Suprapubic skin (tissue), 4 donors: ENCODE measurements at places on chromosomes 2 and 18. TPM values are rescaled to one million over a fixed set of nuclear protein-coding genes. Genes with fewer than 3 reads are reported as not detected.

Gene DOK1
- total RNA-seq: 3.4 TPM

GRCh38 chr2:126828491-126828890 lies 70.2 kb upstream of the TEX51 start:
- DNase-seq: no peak
- H3K27me3 ChIP-seq: no peaks in the 10 kb centered on the region
- H3K27ac ChIP-seq: no peak overlapping the region
- no peaks in the 10 kb centered on the region for H3K36me3 ChIP-seq
- no peak overlapping the region for H3K4me3 ChIP-seq
- H3K4me1 ChIP-seq: no peaks in the 10 kb centered on the region

Gene APCDD1
- 110 TPM for total RNA-seq

Gene NEURL3
- 1.4 TPM for total RNA-seq

Gene TMEM163
- 0.23 TPM for total RNA-seq

GRCh38 chr2:237044281-237044680 lies 41.4 kb upstream of the COPS8 start:
- H3K4me1 ChIP-seq: no peaks in the 10 kb centered on the region
- no peaks in the 10 kb centered on the region for H3K36me3 ChIP-seq
- H3K27ac ChIP-seq: no peak overlapping the region
- H3K27me3 ChIP-seq: no peaks in the 10 kb centered on the region
- H3K4me3 ChIP-seq: no peak overlapping the region

- no peak for DNase-seq
- no peaks in the 10 kb centered on the region for H3K36me3 ChIP-seq
- H3K27ac ChIP-seq: no peak overlapping the region
These were observed 2.3 kb upstream of the MAL start for GRCh38 chr2:95023222-95023597.

Gene SP3
- total RNA-seq: 151 TPM

GRCh38 chr2:120526047-120526562 lies 180.2 kb downstream of the INHBB start:
- no peaks in the 10 kb centered on the region for H3K36me3 ChIP-seq
- H3K4me3 ChIP-seq: no peak overlapping the region
- DNase-seq: no peak

Gene PPP3R1
- total RNA-seq: 35.6 TPM

DNA sequence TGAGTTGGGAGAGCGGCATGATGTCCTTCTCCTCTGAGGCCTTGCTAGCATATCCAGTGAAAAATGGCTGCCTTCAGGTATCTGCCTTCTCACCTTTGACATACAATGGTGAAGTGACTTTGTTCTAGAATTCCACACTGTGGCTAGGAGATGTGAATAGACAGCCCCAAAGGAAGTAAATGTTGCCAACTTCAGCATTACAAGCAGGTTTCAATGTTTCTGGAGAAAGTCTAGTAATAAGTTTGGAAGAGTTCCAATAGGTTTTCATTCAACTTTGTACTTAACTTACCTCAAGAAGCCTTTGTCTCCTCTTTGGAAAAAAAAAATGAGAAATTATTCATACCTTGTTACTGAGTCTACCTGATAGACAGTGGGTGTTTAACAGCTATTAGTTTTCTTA lies 421.3 kb upstream of the MMADHC start:
- H3K36me3 ChIP-seq: no peaks in the 10 kb centered on the region
- DNase-seq: no peak
- no peak overlapping the region for H3K27ac ChIP-seq

DNA sequence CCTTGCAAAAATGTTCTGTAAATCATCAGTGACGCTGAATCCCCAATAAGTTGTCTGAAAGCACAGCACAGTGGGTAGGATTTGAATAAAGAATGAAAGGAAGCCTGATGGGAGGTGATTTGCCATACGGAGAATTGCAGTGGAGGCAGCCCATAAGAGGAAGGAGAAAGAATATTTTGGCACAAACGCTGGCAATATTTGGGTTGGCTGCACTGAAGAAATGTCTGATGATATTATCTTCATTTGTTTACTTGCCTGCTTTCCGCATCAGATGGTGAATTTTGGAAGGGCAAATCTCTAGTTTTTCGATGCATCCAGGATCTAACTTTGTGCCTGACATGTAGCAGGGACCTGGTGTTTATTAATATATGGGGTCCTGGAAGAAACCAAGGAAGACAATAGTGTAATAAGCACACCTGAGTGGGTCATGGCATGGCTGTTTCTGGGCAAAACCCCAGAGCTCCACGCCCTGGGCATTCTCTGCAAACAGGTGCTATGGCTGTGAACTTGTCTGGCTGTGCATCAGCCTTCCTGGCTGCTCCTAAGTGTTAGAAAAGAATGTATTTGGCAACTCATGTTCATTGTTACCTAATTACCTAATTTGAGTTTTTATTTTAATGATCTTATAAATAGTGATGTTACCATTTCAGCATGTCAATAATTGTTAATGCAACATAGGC lies 5.9 kb downstream of the GALR1 start:
- no peak overlapping the region for H3K27ac ChIP-seq
- no peaks in the 10 kb centered on the region for H3K36me3 ChIP-seq
- H3K4me1 ChIP-seq: peaks cover 5% of the 10 kb centered on the region
- DNase-seq: no peak

GRCh38 chr2:18580606-18581005 lies 8.8 kb downstream of the NT5C1B start:
- no peaks in the 10 kb centered on the region for H3K27me3 ChIP-seq
- H3K27ac ChIP-seq: no peak overlapping the region
- no peaks in the 10 kb centered on the region for H3K4me1 ChIP-seq
- no peak for DNase-seq
- H3K4me3 ChIP-seq: no peak overlapping the region

Gene EVA1A
- 9.5 TPM for total RNA-seq

Gene LINC00305
- not detected for total RNA-seq
